ENCODE measurements at places on chromosomes 13 and 19.
A peak's percentile ranks its signal among the peaks of the same experiment; 100 is the strongest.

DNA sequence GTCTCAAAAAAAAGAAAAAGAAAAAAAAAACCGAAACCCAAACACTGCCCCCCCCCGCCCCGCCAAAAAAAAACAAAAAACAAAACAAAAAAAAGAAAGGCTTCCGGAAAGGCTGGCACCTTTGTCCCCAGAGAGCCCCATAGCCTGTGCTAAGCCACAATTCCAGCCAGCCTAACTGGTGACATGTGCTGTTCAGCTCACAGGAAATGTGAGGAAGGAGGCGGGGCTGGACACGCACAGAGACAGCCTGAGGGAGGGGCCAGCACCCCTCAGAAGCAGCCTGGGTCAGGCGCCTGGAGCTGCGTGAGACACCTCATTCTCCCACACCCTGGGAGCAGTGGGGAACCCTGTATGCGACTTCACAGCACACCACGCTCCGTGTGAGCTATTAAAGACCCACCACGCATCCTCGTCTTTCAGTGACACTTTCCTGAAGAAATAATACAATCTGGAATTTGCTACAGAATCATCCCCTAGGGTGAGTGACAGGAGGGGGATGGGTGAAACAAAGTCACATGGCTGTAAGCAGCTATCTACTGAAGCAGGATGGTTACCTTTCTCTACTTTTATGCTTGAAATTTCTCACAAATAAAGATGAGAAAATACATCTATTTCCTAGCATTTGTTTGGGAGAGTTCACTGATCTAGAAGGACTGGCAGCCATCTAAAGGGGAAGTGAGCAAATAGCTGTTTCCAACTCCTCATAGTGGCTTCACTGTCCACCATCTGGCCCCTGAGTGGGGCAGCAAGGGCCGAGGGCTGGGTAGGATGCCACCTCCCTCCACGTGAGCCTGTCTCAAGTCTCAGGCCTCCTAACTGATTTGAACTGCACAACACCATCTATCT lies 12.3 kb upstream of the SLC35E1 start:
- DNase-seq: peak; percentile 70

GRCh38 chr19:4182084-4182810 lies at the start of the genes ANKRD24 and SIRT6:
TSS of gene ANKRD24 (plus strand) at chr19:4182689. CDS start at chr19:4186426, 3,737 bp downstream.
TSS of gene SIRT6 (minus strand) at chr19:4182563. CDS start at chr19:4182539, 24 bp downstream.
- DNase-seq: peak; percentile 94

DNA sequence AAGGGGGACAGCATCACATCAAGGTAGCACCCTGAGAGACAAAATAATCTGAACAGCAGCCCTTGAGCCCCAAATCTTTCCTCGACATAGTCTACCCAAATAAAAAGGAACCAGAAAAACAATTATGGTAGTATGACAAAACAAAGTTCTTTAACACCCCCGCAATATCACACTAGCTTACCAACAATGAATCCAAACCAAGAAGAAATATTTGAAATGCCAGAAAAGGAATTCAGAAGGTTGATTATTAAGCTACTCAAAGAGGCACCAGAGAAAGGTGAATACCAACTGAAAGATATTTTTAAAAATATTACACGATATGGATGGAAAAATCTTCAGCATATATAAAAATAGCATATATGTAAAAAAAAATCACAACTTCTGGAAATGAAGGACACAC lies 252.9 kb upstream of the SLITRK6 start:
- DNase-seq: no peak

GRCh38 chr13:97240788-97241734 lies 18.9 kb downstream of the MBNL2 start:
- no peak for DNase-seq

DNA sequence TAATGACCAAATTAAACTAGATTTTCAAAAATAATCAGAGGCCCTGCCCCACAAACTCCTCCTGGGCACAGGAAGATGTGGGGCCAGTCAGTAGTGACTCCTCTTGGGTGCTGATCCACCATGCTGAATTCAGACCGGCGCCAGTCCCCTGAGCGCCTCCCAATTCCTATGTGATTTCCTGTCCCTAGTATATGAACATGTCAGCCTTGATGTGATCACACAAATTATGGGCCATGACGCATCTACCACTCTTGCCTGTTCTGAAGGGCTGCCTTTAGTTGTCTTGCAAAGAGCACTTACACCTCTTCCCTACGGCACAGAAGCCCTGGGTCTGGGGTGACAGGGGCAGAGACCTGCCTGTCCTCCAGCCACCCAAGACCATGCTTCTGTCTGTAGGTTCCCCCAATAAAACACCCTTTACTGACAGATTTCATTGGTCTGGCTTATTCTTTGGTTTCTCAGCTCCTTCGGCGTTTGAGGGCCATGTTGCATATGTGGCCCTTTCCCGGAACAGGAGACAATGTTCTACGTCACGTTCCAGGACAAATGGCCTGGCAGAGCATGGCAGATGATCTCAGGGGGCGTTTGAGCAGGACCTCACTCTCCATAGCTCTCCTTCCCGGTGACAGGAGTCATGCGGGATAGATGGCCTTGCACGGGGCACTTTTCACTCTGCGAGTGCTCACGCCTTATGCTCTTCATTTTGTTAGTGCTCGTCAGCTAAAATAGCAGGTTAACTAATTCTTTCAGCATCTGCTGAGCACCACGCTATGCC lies 5.6 kb upstream of the ATP11A start:
- DNase-seq: no peak

DNA sequence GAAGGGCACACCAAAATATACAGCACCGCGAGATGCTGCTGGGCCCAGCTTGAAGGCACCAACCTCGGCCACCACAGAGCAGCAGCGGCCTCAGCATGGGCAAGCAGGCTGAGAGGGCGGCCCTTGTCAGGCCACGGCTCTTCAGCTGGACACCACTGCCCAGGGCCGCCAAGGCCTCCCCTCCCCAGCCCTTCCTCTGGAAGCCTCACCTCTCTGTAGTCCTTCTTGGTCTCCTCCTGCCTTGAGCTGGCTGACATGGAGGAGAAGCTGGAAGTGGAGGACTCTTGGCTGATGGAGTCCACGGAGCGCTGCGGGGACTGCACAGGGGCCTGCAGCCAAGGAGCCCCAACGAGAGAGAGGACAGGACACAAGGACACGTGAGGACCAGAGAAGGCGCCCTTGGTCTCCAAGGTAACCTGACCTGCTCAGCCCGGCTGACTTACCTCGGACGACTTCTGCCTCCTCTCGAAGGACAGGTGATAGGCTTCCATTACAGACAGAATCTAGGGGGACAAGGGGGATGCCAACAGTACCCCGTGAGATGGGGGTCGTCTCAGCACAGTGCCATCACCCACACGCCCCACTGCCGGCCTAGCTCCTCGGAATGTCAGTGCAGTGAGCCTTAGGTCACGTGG lies 38.2 kb downstream of the PDCD5 start:
- no peak for DNase-seq

DNA sequence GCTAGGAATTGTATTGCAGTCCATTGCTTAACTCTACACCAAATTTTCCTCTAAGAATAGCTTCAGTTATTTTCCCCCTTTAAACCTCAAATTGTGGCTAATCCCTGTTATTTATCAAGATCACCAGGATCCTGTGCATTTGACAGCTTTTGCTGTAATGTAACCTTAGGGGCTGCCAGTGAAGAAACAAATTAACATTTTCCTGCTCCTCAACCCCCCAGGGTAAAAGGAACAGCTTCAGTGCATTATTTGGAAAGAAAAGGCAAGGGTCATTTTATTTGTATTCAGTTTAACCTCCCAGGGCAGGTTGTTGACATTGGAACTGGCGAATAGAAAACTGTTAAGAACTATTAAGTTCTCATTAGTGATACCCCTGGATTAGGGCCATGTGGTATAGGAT lies 57.0 kb downstream of the PCDH20 start:
- DNase-seq: no peak

GRCh38 chr19:13025819-13026456 lies 30.7 kb downstream of the NFIX start:
- no peak for DNase-seq

DNA sequence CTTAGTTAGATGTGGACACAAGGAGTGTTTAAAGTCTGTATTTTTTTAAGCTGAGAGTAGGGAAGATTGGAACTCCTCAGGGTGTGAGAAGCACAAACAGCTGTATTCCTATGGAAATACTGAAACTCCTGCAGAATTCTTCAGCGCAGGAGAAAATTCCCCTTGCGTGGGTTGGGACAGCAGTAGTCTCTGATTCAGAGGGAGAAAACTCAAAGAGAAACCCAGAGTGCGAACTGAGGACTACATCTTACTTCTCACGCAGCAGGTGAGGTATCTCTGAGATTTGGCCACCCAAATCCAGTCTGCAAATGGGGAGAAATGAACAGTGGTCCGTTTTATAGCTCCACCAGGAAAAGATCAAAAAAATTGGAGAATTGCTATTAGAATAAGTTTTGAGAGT lies 60.9 kb downstream of the FRY start:
- no peak for DNase-seq
